Fibroblast of lung (primary cell): ENCODE measurements at places on chromosomes 2 and 18. TPM values are rescaled to one million over a fixed set of nuclear protein-coding genes. Genes with fewer than 3 reads are reported as not detected.

TBR1 gene
- polyA plus RNA-seq: 0.01 TPM in 1 of 2 replicates, not detected in the other

- DNase-seq: peak; percentile 7
Observed at GRCh38 chr2:204453730-204454167, 91.5 kb upstream of the PARD3B start.

DNA sequence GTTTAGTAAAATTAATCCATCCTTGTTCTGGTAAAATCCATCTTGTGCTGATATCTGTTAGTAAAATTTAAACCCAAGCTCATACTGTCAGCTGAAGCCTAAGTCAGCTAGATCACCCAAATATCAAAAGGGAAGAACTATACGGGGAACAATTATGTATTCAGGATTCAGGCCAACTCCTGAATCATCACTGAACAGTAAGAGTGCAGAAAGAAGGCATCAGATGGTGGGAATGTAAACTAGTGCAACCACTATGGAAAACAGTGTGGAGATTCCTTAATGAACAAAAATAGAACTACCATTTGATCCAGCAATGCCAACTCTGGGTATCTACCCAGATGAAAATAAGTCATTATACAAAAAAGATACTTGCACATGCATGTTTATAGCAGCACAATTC lies 81.8 kb downstream of the RAPGEF4 start:
- DNase-seq: peak; percentile 20

ADAM23 gene
- 2.7 and 9.5 TPM in 2 replicates for polyA plus RNA-seq

DNA sequence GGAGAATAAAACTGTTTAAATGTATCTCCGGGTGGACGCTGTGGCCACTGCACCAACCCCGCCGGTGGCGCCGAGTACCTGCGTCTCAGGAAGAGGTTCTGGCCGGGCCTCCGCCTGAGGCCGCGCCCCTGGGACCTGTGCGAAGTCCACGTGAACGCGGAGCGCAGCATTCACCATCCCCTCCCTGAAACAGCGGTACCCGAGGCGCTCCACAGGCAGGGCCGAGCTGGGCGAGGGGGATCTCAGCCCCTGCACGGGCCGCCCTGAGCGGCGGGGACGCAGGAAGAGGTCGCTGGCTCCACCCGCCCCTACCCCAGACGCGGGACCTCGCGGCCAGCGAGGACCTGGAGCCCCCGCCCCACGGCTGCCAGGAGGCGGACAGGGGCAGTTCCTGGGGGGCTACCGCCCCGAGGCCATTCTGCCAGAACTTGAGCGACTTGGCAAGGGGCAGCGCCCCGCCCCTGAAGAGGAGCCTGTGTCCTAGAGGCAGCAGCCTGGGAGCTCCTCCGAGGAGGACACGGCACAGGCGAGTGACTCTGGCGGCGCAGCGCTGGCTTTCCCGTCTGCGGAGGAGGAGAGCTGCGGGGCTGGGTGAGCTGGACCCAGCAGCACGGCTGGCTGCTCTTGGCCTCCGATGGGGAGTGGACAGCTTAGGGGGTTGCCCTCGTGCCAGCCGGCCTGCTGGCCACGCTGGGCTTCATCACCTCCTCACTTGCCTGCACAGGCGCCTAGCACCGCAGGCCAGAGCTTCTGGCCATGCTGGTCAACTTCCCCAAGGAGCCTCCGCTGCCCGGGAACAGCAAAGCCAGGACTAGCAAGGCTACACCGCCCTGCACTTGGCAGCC lies 9.7 kb upstream of the TEKT4 start:
- DNase-seq: no peak

CTDSP1 gene
- 69.6 and 71.6 TPM in 2 replicates for polyA plus RNA-seq
